ENCODE measurements at places on chromosomes 3 and 15. TPM values are rescaled to one million over a fixed set of nuclear protein-coding genes. Genes with fewer than 3 reads are reported as not detected.
A peak's percentile ranks its signal among the peaks of the same experiment; 100 is the strongest.

DNA sequence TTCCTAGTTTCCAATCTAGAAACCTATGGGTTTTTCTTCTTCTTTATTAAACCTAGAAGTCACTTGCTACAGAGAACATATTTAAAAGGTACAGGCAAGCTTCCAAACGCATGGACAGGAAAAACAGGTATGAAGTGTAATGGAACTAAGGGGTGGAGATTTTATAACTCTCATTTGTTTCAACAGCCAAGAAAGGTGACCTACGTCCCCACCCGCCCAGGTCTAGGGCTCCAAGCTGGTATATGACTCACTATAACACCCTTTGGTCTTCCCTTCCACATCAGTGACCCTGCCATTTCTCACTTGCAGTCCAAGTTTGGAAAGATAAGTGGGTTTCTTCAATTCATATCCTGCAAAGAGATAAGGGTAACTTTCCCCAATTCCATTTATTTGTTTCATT is 6.0 kb upstream of the LIPH start:
- DNase-seq = no peak

DNA sequence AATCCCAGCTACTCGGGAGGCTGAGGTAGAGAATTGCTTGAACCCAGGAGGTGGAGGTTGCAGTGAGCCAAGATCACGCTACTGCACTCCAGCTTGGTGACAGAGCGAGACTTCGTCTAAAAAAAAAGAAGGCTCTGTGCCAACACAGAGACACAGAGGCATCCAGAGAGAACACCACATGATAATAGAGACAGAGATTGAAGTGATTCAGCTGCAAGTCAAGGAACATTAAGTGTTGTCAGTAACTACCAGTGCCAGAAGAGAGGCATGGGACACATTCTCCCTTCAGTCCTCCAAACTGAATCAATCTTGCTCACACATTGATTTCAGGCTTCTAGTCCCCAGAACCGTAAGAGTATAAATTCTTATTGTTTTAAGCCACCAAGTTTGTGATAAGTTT is 97.5 kb downstream of the GOLIM4 start:
- DNase-seq = no peak

- no peak for DNase-seq
These were observed 34.5 kb upstream of the NR2E3 start for GRCh38 chr15:71775856-71776255.

DNA sequence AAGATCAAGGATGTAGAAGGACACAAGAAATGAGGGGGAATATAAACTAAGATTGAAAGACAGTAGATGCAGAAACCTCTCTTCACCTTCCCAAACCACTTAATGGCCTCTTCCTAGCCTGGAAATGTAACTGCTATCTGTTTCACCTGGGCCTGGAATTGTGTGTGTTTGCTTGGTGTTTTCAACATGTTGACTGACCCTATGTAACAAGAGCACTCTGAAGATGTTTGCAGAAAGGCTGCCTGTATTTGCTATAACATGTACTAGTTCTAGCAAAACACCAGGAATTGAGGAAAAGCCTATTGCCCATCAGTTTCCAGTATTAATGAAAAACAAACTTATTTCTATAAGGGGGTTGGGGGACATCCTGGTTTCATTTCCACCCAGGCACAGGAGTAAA is 248.3 kb downstream of the WDR72 start:
- DNase-seq = no peak

GRCh38 chr15:96294766-96295165 is 35.7 kb upstream of the NR2F2 start:
- no peak for DNase-seq

DNA sequence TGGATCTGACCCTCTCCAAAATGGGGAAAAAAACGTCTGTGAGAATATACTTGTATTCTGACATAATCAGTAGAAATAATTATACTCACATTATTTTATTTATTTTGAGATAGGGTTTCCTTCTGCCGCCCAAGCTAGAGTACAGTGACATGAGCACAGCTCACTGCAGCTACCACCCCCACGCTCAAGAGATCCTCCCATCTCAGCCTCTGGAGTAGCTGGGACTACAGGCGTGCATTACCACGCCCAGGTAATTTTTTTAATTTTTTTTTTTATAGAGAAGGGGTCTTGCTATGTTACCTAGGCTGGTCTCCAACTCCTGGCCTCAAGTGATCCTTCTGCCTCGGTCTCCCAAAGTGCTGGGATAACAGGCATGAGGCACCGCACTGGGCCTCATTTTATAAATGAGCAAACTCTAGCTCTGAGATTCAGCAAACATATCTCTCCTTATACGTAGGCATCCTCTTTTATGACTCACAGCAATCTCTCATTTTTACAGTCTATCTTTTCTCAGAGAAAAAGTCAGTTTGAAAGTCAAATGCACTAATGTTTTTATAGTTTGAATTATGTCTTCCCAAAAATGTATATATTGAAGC is 989 bp upstream of the VGLL3 start:
- DNase-seq = no peak

DNA sequence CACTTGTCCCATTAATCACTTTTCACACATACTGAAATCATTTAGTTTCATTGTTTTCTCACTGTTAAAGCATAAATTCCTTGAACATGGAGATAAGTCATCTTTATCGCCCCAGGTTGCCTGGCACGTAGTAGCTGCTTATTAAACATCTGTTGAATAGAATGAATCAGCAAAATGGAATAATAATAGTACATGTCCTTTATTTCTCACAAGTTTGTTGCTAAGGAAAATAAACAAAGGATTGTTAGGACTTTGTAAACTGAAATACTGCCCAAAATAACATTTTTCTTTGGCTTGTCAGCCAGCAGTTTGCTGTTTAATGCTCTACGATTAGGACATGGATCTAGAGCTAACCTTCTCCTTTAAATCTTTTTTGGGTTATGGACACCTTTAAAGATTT is 17.9 kb downstream of the SLC35A5 start:
- DNase-seq = peak; percentile 31

GRCh38 chr15:59315914-59316451 is 56.7 kb downstream of the MYO1E start:
- no peak for DNase-seq

- DNase-seq = no peak
These were observed 5.1 kb downstream of the SPESP1 start for GRCh38 chr15:68935400-68935937.

DNA sequence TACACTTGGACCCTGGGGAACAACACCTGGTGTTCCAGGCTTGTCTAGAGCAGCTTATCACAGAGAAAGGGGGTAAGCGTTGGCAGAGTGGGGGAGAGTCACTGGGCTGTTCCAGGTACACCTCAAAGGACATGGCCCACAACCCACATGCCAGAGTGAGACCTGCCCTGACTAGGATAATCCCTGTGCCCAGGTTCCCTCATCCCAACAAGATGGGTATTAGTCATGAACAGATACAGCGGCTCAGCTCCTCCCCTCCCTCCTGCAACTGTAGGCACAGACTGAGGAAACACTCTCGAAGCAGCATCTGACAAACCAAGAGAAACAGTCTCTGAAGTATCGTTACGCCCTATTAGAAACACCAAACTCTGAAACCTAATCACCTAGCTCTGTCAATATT is 32.1 kb upstream of the RPS17 start:
- DNase-seq = no peak

DNA sequence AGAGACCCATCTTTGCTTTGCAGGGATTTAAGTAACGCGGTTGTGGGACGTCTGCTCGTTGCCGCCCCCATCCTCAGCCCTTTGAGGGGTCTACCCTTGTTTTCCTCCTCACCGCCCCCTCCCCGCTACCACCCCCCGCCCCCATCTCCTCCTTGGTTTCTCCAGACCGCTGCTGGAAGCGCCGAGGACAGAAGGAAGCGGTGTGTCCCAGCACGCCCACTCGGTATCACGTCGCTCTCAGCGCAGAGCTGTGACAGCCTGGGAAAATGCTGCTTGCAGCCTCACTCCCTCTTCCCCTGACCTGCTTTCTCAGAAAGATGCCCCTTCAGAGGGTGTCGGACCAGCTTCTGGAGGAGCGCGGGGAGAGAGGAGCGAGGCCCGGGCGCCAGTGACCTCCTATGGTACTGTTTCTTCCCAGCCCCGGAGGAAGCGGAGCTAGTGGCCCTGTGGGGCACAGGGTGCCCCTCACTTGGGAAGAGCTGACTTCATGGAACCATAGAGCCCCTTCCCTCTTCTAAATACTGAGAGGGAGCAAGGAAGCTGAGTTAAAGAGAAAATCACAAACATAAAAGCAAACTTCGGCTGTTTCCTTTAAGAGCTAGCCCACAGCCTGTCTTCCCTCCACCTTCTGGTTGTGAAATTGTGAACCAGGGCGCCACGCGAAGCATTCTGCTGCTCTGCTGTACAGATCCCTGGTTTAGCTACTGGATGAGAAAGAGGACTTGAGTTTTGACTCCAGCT is 698 bp downstream of the IL1RAP start:
- DNase-seq = peak; percentile 43

DNA sequence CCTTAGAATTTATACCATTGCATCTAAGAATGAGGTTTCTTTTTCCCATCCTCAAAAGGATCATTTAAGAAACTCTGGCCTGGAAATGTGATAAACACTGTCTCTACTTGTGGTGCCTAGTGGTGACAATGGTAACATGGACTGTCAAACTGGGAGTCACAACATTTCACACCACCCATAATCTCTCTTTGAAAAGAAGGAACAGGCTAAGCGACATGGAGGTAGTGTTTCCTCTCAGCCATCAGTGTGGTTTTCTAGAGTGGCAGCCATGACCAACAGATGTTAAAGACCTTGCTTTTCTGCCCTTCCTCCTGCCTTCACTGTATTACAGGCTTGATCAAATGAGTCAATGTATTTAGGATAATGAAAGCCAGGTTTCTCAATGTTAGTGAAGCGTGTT is 283.1 kb upstream of the STAC start:
- no peak for DNase-seq

DNA sequence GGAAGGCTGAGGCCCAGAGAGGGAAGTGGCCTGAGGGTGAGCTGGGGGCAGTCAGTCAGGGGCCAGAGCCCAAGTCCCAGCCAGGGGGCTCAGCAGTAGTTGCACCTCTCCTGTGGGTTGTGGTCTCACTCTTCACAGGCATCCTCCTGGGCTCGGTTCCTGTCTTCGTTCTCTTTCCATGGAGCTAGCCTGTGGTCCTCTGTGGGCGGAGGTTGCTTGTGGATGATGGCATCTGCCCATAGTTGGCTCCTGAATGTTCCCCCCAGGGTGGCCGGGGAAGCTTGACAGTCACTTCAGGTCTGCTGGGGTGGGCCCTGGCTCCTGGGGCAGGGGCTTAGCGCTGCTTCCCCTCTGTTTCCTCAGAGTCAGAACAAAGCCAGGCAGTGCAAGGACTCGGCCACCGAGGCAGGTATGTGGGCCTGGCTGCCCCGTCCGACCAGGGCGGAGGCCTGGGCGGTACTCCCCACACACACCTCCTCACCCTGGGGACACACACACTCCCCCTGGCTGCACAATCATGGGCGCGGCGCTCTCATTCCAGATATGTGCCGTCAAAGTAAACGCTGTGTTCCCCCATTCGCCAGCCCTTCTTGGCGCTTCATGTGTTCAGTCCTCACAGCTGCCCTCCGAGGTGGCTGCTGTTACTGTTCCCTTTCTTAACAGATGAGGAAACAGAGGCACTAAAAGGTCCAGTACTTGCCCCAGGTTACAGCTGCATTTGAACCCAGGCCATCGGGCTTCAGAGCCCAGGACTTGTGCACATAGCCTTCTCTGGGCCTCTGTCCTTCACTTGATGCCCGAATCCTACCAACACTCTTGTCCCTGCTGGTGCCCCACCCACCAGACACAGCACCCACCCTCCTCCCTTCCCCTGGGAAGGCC is 34.5 kb downstream of the PSTPIP1 start:
- no peak for DNase-seq

DNA sequence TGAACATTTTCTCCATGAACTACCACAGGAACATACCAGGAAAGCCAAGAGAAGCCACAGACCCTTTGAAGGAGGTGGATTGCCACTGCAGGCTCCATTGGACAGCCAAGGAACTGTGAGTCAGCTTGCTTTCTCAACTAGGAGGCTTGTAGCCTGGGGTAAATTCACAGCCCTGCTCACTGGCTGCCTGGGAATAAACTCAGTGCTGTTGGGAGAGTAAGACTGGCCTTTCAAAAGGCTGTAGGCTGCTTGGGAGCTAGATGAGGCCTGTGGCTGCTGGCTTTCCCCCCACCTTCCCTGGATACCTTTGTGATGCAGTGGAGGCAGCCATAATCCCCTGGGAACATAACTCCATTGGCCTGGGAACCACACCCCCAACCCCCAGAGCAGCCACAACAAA is 223.5 kb upstream of the RBMS3 start:
- no peak for DNase-seq

DNA sequence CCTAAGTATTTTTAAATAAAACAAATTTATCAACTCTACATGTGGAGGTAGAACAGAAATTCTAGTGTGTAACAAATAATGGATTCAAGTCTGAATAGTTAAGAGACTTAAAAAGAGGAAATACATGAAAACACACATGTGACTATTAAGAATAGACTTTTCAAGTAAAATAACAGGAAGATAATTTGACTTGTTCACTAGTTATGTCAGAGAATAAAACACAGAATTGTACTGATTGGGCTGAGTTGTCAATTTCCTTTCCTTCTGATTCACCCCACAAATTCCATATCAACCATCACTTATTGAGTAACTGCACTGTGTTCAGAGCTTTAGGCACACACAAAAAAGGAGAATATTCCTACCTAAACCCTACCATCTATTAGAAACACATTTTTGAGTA is 557.2 kb downstream of the TUSC7 start:
- no peak for DNase-seq

The PLEKHO2 gene
- total RNA-seq = 21.4 TPM

The FBXL22 gene
- total RNA-seq = 2.1 TPM

The GPR176 gene
- 69.5 TPM for total RNA-seq

The CLDN18 gene
- total RNA-seq = not detected

The SYNPR gene
- not detected for total RNA-seq

The CDHR4 gene
- total RNA-seq = not detected

The LRRIQ4 gene
- not detected for total RNA-seq

The MUC20 gene
- not detected for total RNA-seq

The P3H2 gene
- 166 TPM for total RNA-seq

The CLCN2 gene
- total RNA-seq = 11.6 TPM

Measured in SJSA1 (cell line).